ENCODE measurements at places on chromosomes 2 and 18. TPM values are rescaled to one million over a fixed set of nuclear protein-coding genes. Genes with fewer than 3 reads are reported as not detected.

GRCh38 chr2:191836853-191837769, 9.8 kb downstream of the CAVIN2 start:
- no peak for DNase-seq

GRCh38 chr2:137231628-137232027, 466.3 kb downstream of the THSD7B start:
- no peak for DNase-seq

GRCh38 chr2:141569941-141570340, 560.9 kb downstream of the LRP1B start:
- DNase-seq: no peak

GRCh38 chr2:96136129-96136720, 2.1 kb downstream of the ASTL start:
- DNase-seq: no peak

DNA sequence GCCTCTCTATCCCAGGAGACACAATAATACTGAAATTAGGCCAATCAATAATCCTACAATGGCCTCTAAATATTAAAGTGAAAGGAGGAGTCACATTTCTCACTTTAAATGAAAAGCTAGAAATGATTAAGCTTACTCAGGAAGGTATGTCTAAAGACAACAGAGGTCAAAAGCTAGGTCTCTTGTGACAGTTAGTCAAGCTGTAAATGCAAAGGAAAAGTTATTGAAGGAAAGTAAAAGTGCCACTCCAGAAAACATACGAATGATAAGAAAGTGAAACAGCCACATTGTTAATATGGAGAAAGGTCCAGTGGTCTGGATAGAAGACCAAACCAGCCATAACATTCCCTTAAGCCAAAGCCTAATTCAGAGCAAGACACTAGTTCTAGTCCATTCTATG, 9.5 kb downstream of the SESTD1 start:
- no peak for DNase-seq

DNA sequence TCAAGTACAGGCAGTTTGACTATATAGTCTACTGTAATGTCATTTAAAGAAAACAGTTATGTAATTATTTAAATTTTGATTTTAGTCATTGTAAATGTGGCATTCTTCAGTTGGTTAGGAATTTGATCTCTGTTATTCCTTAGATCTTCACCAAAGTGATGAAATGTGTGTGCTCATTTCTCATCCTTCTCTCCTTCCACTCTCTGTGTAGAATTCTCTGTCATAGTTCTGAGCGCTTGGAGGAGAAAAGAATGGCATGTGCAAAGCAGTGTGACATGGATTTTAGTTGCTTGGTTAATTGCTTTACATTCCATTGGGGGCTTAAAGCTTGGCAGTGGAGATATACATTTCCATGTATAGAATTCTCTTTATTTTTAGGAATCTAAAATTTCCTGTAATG, 14.8 kb downstream of the PIK3C3 start:
- DNase-seq: no peak

GRCh38 chr18:31101183-31102024, 817 bp downstream of the DSC2 start:
- peak; percentile 78 for DNase-seq

DNA sequence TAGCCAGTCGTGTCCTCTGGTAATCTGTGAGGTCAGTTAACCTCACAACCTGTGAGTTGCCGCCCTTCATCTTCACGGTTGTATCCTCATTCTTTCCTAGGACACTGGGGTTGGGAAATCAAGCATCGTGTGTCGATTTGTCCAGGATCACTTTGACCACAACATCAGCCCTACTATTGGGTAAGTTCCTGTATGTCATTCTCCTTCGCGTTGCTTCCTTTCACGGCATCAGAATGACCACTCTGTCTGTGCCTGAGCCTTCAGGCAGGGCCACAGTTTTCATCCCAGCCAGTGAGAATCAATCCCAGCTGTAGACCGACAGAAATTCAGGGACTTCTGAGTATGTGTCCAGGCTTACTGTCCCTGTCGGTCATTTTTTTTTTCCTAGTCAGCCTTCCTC, 67.1 kb downstream of the RAB31 start:
- no peak for DNase-seq

DNA sequence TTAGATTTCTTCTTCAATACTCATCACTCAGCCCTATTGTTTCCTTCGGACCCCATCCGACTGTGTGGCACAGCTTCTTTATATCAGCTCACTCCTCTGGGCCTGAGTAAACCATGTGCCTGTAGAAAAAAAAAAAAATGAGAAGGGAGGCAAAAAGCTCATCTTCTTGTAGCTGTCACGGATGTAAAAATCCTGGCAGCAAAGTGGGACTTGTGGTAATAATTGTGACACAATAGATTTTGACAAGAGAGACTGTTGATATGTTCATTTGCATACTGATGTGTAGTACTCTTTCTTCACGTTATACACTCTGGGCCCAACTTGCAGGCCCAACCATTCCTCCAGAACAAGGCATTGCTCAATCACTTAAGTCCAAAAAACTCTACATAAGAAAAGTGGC, 270.0 kb upstream of the SMIM21 start:
- DNase-seq: no peak

The TCF23 gene
- total RNA-seq: not detected

The NAT8 gene
- total RNA-seq: not detected

The C1QL2 gene
- total RNA-seq: not detected

All from sciatic nerve (tissue), 2 donors.